ENCODE measurements at places on chromosomes 3 and 15.

- peak; percentile 88 for DNase-seq
Measured at GRCh38 chr3:120093119-120093910, 932 bp downstream of the GSK3B start.

DNA sequence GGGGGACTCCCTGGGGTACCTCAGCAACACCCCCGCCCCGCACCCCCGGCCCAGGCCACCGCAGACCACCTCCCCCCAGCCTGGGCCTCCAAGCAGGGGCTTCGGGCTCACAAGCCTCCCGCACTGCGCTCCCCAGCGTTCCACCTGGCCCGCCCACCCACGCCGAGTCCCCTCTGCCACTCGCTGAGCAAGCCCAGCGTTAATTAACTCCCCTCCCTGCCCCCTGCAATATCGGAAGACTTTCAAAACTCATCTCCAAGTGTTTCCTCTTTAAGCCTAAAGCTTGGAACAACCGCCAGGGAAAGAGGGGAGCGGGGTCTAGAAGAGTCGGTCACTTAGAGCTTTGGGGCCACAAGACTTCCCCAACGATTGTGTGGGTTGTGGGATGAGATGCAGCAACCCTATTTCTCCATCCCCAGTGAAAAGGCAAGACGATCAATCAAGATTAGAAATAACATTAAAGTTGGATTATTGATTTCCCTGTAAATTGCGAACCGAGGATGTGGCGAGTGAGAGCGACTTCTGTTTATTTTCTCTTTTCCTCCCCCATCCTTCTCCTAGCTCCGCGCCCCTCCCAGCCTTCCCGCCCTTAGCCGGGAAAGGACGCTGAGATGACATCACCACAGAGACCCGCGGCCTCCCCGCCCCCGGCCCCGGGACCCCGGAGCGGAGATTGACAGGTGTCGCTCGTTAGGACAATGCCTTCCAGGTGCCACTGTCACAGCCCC lies 30.2 kb downstream of the NR2F2 start:
- no peak for DNase-seq

- no peak for DNase-seq
Measured at GRCh38 chr15:100877551-100877950, 2.1 kb upstream of the ALDH1A3 start.

DNA sequence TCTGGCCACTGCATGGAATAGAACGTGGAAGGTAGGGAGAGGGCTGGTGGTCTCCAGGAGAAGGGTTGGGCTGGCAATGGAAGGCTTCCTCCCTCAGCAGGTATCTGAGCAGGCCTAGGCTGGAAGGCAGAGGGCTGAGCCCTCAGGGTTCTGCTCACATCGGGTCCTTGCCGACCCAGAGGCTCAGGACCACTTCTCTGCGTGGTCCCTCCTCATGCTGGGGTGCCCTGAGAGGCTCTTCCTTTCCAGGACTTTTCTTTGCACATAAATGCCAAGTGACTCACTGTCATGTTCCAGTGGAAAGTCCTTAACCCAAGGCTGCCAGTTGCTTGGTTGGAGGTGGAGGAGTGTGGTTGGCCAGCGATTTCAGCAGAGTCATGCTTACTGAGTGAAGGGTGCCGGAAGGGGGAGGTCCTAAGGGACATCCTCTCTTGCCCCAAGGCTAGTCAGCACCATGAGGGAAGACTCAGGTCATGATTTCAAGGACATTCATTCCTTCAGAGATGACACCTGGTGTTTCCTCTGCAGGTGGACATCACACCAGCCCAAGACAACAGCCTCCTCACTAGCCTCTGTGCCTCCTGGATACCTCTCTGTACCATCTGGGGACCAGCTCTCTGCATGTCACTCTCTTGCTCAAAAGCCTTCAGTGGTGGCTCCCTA lies 8.2 kb downstream of the SLC6A6 start:
- peak; percentile 73 for DNase-seq

DNA sequence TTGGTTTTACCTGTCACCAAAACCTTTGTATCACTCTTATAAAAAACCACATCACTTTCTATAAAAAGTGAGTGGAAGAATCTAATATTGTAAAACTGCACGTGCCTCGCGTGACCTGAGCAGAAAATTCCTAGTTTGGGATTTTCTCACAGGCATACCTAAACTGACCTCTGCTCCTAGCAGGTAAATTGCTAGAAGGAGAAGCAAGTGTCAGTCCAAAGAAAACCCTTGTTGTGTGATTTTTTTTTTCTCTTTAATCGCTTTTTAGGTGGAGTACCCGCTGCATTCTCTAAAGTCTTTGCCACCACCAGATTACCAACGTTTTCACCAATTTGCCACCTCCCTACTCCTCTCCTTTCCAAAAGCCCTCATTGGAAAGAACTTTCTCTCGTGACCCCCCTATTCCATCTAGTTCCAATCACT lies 534 bp upstream of the UBE2E1 start:
- DNase-seq, result no peak
